A549 treated with ZK216348 at 1 μM for 4 hours (cell line): ENCODE measurements at places on chromosomes 7 and 10. TPM values are rescaled to one million over a fixed set of nuclear protein-coding genes. Genes with fewer than 3 reads are reported as not detected.

TMEM229A gene
- total RNA-seq, result not detected in 5 replicates

SLC16A9 gene
- total RNA-seq, result 0.08 to 0.26 TPM (median 0.13 TPM) in 5 replicates

PCBD1 gene
- total RNA-seq, result 188 to 260 TPM (median 234 TPM) in 5 replicates

ELFN1 gene
- total RNA-seq, result 0.32 to 0.47 TPM (median 0.38 TPM) in 5 replicates

NAT16 gene
- 0.13 to 0.29 TPM (median 0.22 TPM) in 5 replicates for total RNA-seq

SNCG gene
- 11.6 to 19.1 TPM (median 15.3 TPM) in 5 replicates for total RNA-seq

OR2A5 gene
- not detected in 5 replicates for total RNA-seq

SAMD9L gene
- total RNA-seq, result 0.37 to 1.1 TPM (median 0.64 TPM) in 5 replicates
